ENCODE measurements at places on chromosomes 1 and 21.

DNA sequence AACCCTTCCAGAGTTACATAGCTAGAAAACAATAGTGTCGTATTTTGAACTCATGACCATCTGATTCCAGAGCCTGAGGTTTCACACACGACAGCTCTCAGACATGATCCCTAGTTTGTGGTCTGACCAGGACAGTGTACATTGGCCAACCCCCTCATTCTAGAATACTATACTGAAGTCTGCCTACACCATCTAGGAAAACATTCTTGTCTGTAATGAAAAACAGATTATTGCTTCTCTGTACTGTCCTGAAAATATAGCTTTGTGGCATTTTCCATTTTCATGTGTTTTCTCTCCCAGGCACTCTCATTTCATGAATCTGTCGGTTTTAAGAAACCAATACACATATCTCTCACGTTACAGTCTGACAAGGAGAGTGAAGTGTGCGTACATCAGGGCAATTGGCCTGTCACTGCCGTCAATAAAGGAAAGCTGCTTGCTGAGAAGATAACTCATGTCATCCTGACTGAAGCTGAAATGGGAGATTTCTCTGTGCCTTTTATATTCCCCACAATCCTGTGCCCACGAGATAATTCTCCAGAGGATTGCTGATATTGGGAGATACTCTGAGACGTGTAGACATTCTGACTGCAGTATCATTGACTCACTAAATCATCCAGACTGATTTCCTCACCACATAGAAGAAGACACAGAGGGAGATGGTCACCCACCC lies 585.6 kb downstream of the PLPP3 start:
- DNase-seq, result no peak

DNA sequence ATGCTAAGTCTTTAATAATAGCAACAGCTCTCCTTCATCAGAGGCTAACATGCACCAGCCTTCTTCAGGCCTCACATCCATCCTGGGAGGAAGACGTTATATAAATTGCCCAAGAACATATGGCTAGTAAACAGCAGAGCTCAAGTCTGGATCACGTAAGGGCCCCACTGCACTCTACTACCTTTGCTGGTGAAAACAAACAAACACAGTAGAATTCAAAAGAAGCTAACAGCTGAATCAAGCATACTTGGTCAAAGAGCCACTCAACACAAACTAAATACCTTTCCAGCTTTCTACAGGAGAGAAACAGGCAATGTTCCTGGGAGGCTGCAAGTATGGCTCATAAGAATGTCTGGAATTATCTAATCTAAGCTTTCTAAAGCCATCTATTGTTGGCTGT lies 66.0 kb downstream of the WLS start:
- no peak for DNase-seq

DNA sequence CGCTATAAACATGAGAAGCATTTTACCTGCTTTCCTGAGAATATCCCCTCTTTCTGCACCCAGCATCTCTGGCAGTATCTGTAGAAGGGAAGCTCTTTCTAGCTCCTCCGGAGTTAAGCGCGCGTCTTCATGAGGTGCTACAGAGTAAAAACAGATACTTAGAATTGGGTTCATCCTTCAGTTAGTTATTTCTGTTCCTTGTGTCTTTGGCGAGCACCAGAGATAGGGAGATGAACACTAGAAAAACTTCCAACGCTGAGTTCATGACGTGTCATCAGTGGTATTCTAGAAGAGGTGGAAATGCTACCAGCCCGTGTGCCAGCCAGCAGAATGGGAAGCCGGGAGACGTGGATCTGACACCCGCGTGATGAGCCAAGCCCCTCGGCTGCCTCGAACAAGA lies 2.1 kb downstream of the UTS2 start:
- DNase-seq, result no peak

DNA sequence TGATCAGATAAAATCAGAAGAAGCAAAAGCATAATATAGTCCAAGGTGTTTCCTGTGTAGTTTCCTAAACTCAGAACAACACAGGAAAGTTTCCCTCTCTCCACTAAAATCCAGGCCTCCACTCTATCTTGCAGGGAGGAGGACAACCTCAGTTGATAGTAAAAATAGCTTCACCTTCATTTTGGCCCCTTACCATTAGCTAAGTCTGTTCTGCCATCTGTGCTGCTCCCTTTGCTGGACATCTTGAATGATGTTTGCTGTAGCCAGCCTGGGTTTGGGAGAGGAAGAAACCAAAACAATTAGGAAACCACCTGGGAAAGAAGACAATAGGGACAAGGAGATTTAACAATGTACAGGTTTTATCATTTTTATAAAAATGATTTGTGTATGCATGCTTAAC lies 18.6 kb downstream of the DCAF8 start:
- no peak for DNase-seq

- peak; percentile 83 for DNase-seq
Observed at GRCh38 chr1:16175610-16176553, 20.0 kb upstream of the EPHA2 start.

All from smooth muscle cell of the brain vasculature (primary cell).